Small intestine (tissue), 16 donors: ENCODE measurements at places on chromosomes 5 and 9.

- peak; percentile 59 for DNase-seq
These were observed 16.7 kb upstream of the TLR4 start for GRCh38 chr9:117687532-117687931.

DNA sequence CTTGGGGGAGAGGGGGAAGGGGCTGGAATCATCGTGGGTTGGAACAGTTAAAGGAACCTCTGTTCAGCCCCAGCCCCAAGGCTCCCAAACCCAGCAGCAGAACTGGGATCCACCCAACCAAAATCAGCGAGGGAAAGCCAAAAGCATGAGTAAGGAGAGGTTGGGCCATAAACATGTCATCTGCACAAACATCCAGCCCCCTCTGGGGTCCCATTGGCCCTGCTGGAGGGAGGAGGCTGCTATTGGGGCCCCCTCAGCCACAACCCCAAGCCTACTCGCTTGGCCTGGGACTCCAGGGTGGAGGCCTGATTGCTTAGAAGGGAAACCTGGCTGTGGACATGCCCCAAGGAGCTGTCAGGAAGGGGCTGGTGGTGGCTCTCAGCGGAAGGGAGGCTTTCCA is 154.9 kb downstream of the FGF18 start:
- DNase-seq, result no peak

DNA sequence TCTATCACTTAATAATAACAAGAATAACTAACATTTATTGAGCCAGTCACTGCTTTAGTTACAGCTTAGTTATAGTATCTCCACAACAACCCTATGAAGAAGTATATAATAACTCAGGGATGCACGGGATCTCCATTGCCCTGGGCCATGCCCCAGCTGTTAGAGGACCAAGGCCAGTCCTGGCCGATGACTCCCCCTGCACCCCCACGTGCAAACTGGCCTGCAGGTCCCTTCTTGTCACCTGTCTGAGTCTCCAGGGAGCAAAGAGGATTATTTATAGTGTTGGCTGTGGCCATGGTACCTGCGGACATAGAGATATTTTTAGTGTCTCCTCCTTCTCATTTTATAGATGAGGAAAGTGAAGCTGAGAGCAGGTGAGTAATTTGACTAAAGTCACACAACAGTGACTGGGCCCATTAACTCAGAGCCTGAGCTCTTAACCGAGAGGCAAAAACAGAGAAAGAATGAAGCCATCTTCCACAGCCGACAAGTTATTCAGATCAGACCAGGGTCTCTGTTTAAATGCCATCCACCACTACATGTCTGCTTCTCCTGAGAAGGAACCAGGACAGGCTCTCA is 94.4 kb downstream of the TMEM215 start:
- DNase-seq, result no peak

GRCh38 chr5:39080597-39081204 is 6.5 kb upstream of the RICTOR start:
- DNase-seq, result peak; percentile 62

DNA sequence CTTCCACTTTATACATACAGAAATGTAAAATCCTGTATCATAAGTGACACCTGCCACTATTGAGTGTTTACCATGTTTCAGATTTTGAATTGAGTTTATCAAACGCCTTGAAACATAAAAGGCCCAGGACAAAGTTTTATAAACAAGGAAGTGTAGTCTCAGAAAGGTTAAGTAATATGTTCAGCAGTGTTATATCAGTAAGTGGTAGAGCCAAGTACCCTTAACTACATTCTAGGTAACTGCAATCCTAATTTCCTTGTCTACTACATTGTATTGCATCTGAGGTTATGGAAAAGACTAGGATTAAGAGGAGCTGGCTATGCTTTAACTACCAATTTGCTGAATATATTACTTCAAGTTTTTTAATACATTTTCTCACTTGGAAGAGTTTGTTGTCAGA is 641.6 kb downstream of the LRRC70 start:
- no peak for DNase-seq

GRCh38 chr9:36713515-36714490 is 141.1 kb downstream of the MELK start:
- DNase-seq, result no peak

- no peak for DNase-seq
These were observed 191.7 kb downstream of the CDK5RAP2 start for GRCh38 chr9:120388003-120388855.

DNA sequence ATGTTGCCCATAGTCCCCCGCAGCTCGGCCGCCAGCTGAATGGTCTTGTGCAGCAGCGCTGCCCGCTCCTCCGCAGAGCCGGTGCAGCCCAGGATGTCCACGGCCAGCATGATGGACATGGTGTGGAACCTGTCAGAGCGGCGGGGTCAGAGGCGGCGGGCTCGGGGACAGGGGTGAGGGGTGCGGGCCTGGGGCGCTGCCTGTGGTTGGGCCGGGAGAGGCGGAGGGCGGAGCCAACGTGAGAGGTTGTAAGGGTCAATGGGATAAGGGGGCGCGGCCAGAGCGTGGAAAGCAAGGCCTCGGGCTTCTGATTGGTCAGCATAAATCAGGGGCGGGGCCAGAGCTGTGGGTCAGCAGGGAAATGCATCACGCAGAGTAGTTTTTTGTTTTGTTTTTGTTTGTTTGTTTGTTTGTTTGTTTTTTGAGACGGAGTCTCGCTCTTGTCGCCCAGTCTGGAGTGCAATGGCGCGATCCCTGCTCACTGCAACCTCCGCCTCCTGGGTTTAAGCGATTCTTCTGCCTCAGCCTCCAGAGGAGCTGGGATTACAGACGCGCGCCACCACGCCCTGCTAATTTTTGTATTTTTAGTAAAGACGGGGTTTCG is 6.8 kb upstream of the TOR2A start:
- peak; percentile 65 for DNase-seq

DNA sequence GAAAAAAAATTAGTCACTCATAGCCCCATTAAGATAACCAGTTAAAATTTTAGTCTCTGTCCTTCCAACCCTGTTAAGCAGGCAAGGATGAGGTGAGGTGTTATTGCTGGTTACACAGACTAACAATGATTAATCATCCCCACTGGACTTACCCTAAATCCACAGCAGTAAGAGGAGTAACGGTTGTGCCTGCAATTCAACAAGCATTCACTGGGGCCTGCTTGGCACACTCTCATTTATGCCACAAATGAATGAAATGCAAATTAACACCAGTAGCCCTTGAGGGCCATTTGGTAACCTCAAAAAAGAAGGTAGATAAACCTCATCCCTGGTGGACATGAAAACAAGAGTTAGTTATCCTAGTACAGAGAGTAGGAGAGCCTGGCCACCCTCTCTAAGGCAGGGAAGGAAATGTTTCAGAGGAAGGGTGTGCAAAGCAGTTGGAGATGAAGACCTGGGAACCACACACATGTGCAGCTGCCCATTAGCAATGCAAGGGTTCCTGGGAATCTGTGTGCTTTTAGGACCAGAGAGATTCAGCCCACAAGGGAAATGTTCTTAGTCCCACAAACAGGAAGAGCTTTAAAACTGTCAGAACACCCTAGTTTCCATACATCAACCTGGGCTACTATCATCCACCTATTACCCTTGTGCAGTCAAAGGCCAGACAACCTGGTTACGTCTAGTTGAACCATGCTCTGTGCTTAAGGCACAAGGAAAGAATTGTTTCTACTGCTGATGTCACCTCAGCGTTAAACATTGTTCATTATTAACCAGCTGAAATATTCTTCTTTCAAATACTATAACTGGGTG is 7.7 kb downstream of the LHFPL2 start:
- DNase-seq, result peak; percentile 83

DNA sequence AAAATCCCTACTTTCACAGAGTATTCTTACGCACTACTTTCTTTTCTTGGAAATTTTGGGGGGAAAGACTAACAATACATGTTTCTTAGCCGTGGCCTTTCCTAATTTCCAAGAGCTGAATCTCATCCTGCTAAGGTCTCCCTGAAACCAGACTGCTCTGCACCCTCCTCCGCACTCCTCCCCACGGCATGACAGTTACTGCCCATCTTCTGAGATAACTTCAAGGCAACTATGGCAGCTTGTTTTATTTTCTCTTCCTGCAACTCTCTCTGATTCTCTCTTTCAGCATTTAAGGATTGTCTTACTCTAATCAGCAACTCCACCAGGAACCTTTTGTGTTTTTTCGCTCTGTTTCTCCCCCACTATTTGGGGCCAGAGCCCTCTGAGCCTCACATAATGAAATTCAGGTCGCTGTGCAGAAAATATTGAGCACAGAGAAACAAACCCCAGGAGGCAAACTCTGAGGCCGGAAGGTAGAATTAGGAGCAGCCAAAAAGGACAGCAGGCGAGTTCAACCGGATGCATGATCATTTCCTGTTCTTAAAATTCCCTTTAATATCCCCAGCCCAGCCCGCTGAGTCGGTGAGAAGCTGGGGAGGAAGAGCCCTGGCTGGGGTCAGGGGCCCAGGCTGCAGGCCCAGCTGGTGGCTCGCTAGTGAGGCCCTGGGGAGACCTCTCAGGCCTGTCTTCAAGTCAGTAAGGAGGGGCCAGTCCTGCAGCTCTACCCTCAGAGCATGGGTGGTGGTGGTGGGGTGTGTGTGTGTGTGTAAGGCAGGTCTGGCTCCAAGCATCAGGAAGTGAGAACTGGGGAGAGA is 213.6 kb upstream of the S1PR3 start:
- DNase-seq, result peak; percentile 11

DNA sequence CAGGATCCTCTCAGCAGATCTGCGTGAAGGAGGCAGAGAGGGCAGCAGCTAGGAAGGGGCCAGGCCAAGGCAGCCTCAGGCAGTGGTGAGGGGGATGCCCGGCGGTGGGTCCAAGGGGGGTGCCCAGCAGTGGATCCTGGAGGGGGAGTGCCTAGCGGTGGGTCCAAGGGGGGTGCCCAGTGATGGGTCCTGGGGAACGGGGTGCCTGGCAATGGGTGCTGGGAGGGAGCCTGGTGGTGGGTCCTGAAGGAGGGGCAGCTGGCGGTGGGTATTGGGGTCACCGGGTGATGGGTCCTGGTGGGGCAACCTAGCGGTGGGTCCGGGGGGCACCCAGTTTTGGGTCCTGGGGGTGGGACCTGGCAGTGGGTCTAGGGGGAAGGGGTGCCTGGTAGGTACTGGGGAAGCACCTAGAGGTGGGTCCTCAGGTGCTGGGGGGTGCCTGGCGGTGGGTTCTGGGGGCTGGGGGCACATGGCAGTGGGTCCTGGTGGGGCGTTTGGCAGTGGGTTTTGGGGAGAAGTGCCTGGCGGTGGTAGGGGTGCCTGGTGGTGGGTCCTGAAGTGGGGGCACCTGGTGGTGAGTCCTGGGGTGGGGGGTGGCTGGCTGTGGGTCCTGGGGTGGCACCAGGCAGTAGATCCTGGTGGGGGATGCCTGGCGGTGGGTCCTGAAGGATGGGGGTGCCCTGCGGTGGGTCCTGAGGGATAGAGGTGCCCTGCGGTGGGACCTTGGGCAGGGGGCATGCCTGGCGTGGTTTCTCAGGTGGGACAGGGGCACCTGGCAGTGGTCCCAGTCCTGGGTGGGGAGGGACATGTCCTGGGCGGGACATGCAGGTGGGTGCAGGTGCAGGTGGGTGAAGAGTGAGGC is 1.9 kb downstream of the LRRC14B start:
- DNase-seq, result no peak
